ENCODE measurements at places on chromosomes 2 and 18. TPM values are rescaled to one million over a fixed set of nuclear protein-coding genes. Genes with fewer than 3 reads are reported as not detected.

The RBKS gene
- 0.78 TPM for total RNA-seq

The LRATD1 gene
- total RNA-seq, result 44.7 TPM

The MARCHF4 gene
- total RNA-seq, result 0.42 TPM

The CERKL gene
- total RNA-seq, result not detected

The IL36A gene
- not detected for total RNA-seq

The IL1RN gene
- total RNA-seq, result 163 TPM

All from airway epithelial cell (primary cell).